ENCODE measurements at places on chromosomes 2 and 18.

- DNase-seq = no peak
Measured at GRCh38 chr2:226977775-226978190, 141.9 kb downstream of the RHBDD1 start.

- DNase-seq = no peak
Measured at GRCh38 chr2:98702127-98702802, 28.7 kb downstream of the MGAT4A start.

DNA sequence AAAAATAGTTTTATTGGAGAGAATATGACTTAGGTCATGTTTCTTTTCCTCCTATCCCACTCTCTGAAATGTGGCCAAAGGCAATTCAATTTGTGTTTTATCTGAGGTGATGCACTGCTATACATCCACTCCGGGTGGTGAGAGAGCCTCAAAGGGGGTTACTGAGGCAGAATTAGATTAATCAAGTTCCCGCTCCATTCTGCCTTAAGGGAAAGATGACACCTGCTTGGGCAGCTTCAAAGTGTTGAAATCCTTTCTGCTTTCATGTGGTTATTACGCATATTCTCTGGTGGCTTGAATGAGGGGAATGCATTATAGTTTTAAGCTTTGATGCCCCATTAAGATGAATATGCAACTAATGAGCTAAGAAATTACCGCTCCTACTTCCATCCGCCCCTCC lies 213.0 kb upstream of the TMEFF2 start:
- DNase-seq = no peak

DNA sequence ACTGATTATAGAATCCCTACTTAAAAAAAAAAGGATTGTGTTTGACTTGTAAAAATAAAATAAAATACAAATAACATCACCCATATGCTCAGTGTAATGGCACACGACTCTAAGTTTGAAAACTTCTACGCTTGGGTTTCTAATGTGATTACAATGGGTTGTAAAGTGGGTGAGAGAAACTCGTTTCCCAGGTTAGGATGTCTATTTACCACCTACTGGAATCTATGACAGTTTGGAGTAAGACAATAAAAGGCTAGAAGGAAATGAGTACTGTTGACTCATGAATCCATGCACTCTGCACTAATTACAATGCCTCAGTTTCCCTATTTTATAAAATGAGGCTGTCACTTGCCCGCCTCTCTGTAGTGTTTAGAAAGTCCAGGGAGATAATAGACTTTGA lies 204.2 kb upstream of the FBXO11 start:
- no peak for DNase-seq

- no peak for DNase-seq
Measured at GRCh38 chr2:230878599-230879188, 14.0 kb downstream of the ITM2C start.

- peak; percentile 55 for DNase-seq
Measured at GRCh38 chr18:47754311-47755101, 176.0 kb downstream of the SMAD2 start.

GRCh38 chr18:2887470-2887869 lies 40.7 kb downstream of the EMILIN2 start:
- no peak for DNase-seq

DNA sequence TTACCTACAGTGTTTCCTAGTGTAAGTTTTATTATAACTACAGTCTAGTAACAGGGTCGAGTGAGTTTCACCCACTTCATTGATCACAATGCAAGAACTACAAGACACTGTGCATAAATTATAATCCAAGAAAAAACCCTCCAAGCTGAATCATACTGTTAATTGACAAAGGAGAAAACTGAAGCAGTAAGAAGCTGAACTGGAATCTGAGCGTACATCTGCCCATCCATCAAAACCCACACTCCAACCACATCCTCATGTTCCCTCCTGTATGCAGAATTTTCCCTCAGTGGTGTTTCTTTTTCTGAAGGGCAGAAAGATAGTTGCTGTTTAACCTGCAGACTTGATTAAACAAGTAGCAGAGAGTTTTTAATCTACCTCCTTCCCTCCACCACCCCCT lies 49.5 kb upstream of the KIDINS220 start:
- DNase-seq = no peak

All from stimulated activated CD4-positive, alpha-beta T cell treated with anti-CD3 and anti-CD28 coated beads, Interleukin-4, amount 100 ng/mL, for 24 hours (primary cell).